Activated CD8-positive, alpha-beta T cell treated with anti-CD3 and anti-CD28 coated beads, Interleukin-2, amount 10 ng/mL, durations not matched to agents 7 days and 5 days (primary cell): ENCODE measurements at places on chromosomes 13 and 19. TPM values are rescaled to one million over a fixed set of nuclear protein-coding genes. Genes with fewer than 3 reads are reported as not detected.

GRCh38 chr13:37954191-37954590 is 84.6 kb upstream of the TRPC4 start:
- H3K4me3 ChIP-seq: no peak overlapping the region
- no peak overlapping the region for H3K27ac ChIP-seq
- no peaks in the 10 kb centered on the region for H3K27me3 ChIP-seq
- no peak for DNase-seq
- H3K4me1 ChIP-seq: no peaks in the 10 kb centered on the region
- no peaks in the 10 kb centered on the region for H3K36me3 ChIP-seq

GRCh38 chr19:35929876-35930275 is 6.3 kb upstream of the LRFN3 start:
- H3K4me3 ChIP-seq: peak overlapping the region; percentile 45
- no peak for DNase-seq

DNA sequence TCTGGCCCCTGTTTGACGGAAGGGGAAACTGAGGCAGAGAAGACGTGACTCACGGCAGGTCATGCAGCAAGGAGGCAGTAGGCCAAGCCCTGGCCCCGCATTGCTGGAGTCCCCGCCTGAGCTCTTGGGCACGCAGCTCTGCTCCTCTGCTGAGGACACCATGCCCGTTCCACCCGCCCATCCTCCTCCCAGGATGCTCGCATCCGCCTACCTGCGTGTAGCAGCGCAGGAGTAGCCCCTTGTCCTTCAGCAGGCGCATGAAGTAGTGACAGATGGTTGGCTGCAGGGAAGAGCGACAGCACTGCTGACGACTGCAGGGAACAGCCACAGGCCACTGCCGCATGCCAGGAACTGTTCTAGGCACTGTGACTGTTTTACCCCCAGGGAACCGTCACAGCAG is 10.5 kb downstream of the SIRT2 start:
- H3K4me3 ChIP-seq: no peak overlapping the region
- no peaks in the 10 kb centered on the region for H3K27me3 ChIP-seq
- H3K36me3 ChIP-seq: peaks cover 13% of the 10 kb centered on the region
- no peak for DNase-seq

DNA sequence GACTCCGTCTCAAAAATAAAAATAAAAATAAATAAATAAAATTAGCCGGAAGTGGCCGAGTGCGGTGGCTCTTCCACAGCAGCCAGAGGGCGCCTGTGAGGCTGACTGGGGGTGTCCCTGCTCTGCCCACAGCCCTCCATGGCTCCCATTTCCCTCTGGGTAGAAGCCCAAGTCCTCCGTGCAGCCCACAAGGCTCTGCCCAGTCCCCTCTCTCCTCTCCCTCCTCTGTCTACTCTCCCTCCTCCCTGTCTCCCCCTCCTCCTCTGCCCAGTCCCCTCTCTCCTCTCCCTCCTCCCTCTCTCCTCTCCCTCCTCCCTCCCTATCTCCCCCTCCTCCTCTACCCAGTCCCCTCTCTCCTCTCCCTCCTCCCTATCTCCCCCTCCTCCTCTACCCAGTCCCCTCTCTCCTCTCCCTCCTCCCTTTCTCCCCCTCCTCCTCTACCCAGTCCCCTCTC is 20.4 kb downstream of the MISP start:
- peaks cover 4% of the 10 kb centered on the region for H3K4me1 ChIP-seq
- no peak overlapping the region for H3K4me3 ChIP-seq
- peaks cover 6% of the 10 kb centered on the region for H3K27me3 ChIP-seq
- peak; percentile 47 for DNase-seq

Gene KANK3
- total RNA-seq: 3.4 TPM
